Stimulated activated CD4-positive, alpha-beta T cell treated with anti-CD3 and anti-CD28 coated beads, Interleukin-2, amount 100 ng/mL, for 24 hours (primary cell): ENCODE measurements at places on chromosomes 5 and 9.

GRCh38 chr5:175374166-175374875 lies 69.7 kb downstream of the DRD1 start:
- no peak for DNase-seq

DNA sequence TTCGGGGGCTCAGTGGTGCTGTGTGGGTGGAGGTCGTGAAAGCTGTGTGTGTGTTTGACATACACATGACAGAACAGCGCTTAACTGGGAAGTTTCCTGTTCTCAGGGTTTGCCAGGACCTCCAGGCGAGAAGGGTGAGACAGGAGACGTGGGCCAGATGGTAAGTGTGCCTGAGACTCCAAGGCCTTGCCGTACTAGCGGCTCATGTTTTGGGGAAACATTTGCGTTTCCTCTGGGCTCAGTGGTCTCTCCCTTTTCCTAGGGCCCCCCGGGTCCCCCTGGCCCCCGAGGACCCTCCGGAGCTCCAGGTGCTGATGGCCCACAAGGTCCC lies 68.3 kb upstream of the FCN2 start:
- no peak for DNase-seq

DNA sequence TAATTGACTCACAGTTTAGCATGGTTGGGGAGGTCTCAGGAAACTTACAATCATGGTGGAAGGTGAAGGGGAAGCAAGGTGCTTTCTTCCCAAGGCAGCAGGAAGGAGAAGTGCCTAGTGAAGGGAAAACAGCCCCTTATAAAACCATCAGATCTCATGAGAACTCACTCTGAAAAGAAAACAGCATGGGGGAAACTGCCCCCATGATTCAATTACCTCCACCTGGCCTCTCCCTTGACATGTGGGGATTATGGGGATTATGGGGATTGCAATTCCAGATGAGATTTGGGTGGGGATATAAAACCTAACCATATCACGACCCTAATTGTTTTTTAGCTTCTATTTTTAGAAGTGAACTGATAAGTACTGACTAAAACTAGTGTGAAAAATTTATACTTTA lies 1377.5 kb upstream of the DMAC1 start:
- DNase-seq = no peak

DNA sequence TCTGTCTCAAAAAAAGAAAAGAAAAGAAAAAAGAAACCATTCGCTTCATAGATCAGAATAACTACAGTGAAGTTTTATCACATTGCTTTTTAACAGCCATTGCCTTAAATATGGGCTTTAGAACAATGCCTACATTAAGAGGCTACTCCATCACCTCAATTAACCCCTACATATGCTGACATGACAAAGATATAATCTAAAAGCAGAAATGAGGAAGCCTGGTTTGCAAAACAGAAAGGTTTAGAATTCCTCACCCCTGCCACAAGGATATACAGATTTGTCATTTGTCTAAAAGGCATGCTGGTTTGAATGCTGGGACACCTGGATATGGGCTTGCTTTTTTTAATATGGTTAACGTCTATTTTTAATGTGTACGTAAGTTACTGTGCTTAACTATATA lies 1353.0 kb upstream of the C9orf72 start:
- DNase-seq = no peak

GRCh38 chr5:108729242-108729615 lies 18.5 kb upstream of the FER start:
- DNase-seq = no peak

DNA sequence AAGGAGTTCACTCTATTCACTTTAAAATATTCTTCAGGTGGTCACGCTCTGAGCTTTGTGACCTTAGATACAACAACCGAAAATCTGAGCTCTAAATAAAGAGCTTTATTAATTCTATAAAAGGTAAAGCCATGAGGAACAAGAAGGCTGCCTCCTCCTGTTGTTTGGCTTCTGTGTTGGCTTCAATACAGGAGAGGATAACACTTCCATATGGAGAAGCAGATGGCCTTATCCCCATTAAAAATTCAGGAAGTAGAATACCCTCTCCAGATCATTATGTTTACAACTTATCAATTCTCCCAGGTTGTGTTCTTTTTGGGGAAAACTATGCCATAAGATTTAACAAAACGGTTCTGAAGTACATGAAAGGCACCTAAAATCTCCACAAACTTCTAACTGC lies 128.4 kb downstream of the TTC39B start:
- DNase-seq = no peak

DNA sequence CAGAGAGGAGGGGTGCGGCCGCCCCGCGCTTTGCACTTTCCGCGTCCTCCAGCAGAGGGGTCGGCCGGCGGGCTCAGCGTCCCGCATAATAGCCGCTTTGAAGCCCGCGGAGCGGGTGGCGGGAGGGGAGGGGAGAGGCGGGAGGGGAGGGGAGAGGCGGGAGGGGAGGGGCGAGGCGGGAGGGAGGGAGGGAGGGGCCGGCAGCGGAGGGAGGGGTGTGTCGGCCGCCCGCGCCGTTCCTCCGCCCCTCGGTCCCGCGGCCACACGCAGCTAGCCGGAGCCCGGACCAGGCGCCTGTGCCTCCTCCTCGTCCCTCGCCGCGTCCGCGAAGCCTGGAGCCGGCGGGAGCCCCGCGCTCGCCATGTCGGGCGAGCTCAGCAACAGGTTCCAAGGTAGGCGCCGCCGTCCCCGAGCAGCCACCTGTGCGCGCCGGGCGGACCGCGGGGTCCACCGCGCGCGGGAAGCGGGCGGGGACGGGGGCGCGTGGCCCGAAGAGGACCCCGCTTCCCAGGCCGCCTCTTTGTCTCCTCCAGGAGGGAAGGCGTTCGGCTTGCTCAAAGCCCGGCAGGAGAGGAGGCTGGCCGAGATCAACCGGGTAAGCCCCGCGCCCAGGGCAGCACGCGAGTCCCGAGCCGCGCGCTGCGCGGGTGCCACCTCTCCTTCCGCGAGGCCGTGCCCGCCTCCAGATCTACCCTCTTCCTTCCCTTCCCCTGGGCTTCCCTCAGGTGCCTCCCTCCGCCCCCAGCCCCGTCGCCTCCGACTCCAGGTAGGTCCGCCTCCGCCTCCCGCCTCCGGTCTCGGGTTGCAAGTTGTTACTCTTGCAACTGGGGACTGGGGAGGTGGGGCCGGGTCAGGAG lies at the start of gene AIF1L:
TSS of gene AIF1L (plus strand) at position 263 of the 857 bp plus-strand sequence. CDS start at position 362, 99 bp downstream.
- no peak for DNase-seq

GRCh38 chr9:109616571-109617120 lies 118.5 kb upstream of the PTPN3 start:
- DNase-seq = no peak

DNA sequence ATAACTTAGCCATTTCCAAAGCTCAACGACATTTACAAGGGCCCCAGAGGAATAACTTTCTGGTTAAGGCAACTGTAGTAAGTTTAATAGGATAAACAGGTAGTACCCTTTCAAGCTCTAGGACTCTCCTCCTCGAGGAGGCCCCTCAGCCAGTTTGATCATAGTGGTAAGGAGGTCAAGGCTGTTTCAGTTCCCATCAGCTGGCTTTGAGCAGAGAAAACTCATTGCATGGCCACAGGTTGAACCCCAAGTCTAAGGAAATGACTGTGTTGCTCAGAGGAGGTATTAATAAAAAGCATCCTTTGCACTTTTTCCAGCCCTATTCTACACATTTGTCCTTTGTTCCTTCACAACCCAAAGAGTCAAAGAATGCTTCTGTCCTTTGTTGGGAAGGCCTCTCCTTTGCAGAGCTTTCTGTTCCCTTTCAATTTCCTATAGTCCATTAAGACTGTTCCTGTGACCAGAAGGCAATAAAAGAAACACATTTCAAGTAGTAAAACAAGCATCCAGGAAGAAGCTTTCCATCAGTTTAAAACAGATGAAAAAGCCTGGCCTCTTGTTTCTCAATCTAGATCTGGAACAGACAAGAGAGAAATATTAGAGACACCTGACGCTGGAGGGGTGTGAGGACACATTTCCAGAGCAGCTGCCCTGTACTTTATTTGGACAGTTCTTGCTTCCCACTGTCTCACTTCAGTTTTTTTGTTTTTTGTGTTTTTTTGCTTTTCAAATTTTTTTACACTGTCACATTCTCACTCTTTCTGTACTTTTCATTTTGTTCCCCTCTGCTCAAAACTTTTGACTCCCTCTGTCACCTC lies 54.1 kb downstream of the PRRC1 start:
- DNase-seq = no peak

- no peak for DNase-seq
Observed at GRCh38 chr5:173098787-173099186, 42.6 kb downstream of the CREBRF start.

DNA sequence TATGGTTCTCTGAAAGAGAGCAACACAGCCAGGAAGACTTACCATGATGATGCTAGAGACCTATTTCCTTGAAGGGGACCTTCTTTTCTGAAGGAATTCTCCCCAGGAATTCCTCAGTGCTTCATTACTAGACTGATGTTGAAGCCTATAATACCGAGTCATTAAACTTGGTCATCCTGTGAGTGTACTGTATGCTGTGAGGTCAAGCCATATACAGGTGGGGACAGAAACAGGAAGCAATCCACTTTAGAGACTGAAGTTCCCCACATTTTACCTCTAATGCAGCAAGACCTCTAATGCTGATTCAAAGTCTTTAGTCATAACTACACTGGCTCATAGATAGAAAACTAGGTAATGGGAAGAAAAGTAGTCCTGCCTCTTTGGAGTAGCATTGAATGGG lies 77.1 kb upstream of the RASEF start:
- no peak for DNase-seq

GRCh38 chr5:127870914-127871313 lies 167.7 kb downstream of the CCDC192 start:
- DNase-seq = no peak

GRCh38 chr9:133538176-133538575 lies 3.7 kb downstream of the ADAMTSL2 start:
- DNase-seq = no peak

- DNase-seq = no peak
Observed at GRCh38 chr9:121105531-121105930, 30.8 kb downstream of the CNTRL start.

- no peak for DNase-seq
Observed at GRCh38 chr5:110441035-110441434, 285.4 kb downstream of the TMEM232 start.

GRCh38 chr5:95554331-95554646 lies 488 bp downstream of the SKIC3 start:
- DNase-seq = no peak

DNA sequence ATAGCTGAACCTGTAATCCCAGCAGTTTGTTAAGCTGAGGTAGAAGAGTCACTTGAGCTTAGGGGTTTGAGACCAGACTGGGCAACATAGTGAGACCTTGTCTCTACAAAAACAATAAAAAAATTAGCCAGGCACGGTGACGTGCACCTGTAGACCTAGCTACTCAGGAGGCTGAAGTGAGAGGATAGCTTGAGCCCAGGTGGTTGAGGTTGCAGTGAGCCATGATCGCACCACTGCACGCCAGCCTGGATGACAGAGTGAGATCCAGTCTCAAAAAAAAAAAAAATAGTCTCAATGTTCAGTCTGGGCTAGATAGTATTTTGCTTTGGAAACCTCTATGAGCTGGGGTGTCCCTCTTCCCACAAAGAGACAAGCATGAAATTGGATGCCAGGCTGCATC lies 51.9 kb upstream of the IQGAP2 start:
- DNase-seq = no peak

DNA sequence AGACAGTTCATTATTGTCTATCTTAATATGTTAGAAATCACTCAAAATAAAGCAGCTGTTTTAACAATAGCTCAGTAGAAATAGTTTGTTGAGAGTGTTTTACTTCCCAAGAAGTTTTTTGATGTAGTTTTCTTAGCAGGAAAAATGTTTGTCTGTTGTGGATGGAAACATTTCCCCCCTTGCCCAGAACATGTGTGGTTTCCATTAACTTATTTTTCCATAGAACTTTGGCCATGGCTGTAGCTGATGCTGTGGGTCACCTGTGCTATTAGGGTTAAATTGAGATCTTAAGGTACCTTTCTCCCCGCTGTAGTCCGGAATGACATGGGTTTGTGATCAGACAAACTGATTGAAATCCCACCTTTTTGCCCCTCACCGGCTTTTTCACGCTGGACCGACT lies 294.9 kb downstream of the FANCC start:
- no peak for DNase-seq

DNA sequence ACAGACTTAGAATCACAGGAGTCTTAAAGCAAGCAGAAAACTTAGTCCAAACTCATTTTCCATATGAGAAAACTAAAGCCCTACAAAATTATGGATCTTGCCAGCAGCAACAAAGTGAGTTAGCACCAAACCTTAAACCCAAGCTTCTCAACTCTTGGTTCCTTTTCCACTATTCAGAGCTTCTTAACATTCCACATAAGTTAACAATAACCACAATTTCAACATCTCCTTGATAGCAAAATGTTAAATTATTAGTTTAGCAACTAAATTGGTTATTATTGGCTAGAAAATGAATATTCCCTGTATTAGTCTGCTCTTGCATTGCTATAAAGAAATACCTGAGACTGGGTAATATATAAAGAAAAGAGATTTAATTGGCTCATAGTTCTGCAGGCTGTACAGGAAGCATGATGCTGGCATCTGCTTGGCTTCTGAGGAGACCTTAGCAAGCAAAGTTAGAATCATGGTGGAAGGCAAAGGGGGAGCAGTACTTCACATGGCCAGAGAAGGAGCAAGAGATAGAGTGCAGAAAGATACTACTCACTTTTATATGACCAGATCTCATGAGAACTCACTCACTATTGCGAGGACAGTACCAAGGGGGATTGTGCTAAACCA lies 26.2 kb upstream of the ARSB start:
- no peak for DNase-seq

- no peak for DNase-seq
Observed at GRCh38 chr5:56535347-56535746, 280.0 kb upstream of the MAP3K1 start.

DNA sequence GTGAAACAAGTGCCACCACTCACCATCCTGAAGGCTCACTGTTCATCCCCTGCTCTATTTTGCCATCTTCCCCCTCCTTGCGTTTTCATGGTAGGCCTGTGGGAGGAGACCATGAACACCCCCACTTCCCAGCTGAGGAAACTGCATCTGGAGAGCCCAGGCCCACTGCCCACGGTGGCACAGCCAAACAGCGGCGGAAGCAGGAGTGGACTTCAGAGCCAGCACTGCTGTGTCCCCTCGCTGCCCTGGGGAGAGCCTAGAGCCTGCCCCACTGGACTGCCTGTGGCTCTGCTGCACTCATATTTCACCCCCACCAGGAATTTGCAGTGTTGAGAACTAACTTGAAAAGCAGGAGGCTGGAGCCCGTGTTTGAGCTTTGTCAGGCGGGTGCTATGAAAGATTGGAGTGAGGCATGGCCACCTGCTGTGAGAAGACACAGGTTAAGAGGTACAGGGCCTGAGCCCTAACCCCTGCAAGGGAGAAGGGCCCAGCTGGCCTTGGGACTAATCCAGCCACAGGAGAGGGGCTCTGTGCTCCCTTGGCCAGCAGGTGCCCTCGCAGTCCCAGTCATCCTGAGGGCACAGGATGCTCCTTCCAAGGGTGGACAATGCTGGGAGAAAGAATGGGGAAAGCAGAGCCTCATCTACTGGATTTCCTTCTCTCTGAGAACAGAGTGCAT lies 79.0 kb downstream of the MACROH2A1 start:
- no peak for DNase-seq

- no peak for DNase-seq
Observed at GRCh38 chr5:156322666-156323065, 4.3 kb upstream of the SGCD start.

DNA sequence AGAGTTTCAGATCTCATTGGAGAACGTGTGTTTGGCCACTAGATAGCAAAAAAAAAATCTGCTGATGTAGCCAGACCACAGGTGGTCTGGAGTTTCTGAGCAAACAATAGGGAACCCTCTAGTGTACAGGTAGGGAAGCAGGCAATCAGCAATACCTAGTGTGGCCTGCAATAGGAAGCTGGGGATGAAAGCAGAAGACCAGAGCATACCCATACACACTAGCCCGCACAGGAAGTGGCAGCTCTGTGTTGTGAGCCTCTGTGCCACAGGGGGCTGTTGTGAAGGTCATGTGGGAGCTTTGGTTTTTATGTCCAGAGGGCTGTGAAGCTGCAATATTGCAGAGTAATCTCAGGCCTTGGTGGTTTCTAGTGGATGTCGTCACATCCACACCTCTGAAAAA lies 81.2 kb downstream of the MTAP start:
- no peak for DNase-seq
